Activated T-cell treated with anti-CD3 and anti-CD28 coated beads, Interleukin-2, amount 50 U/mL, for 48 hours (primary cell): ENCODE measurements at places on chromosomes 4 and X.

DNA sequence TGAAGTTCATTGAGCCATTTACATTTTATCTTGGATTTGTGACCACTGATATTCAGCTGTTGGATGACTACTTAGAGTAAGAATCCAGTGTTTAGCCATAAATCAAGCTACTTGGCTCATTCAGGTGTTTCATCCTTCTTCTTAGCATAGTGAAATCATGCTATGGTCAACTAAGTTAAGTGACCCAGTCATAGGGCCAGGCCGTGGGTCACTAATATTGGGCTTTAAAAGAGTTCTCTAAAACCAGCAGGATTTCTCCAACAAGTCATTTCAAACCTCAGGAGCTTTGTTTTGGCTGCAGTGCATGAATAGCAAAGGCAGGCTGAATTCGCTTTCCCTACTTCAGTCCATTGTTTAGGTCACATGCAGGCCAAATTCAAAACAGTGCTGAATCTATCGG, 181.0 kb downstream of the MAML3 start:
- DNase-seq: no peak

- DNase-seq: no peak
Observed at GRCh38 chrX:24117258-24117657, 32.3 kb upstream of the ZFX start.

DNA sequence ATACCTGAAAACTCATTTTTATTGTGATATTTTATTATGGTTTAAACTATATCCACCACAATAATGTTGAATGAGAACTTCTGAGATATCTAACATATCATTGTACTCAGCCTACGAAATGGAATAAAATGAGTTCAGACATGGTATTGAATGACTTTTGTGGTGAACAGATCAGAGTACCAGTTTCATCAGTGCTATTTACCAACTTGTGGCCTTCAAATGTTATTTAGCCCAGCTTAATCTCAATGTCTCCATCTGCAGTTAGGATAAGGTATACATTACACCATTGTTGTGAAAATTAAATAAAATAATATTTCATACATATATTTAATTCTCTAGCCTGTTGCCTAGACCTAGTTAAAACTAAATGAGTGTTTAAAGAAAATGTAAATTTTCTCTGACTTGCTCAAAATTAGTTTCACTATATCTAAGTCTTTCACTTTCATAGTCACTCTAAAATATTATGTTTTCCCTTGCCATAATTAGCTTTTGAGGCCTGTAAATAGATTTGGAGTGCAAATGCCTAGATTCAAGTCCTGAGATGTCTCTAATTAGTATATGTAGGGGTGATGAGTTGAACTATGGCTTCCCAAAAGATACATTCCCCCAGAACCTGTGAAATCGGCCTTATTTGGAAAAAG, 594.2 kb downstream of the STPG2 start:
- no peak for DNase-seq

- DNase-seq: no peak
Observed at GRCh38 chrX:102745513-102745856, 24.9 kb downstream of the GPRASP3 start.
